Ammon's horn (tissue), 1 donor: ENCODE measurements at places on chromosomes 3 and 15.
A peak's percentile ranks its signal among the peaks of the same experiment; 100 is the strongest.

- DNase-seq: no peak
Observed at GRCh38 chr3:151979906-151980305, 106.5 kb downstream of the SUCNR1 start.

GRCh38 chr15:71357321-71357732, 242.1 kb downstream of the THSD4 start:
- no peak for DNase-seq

GRCh38 chr15:68691705-68692104, 112.9 kb downstream of the CORO2B start:
- no peak for DNase-seq

DNA sequence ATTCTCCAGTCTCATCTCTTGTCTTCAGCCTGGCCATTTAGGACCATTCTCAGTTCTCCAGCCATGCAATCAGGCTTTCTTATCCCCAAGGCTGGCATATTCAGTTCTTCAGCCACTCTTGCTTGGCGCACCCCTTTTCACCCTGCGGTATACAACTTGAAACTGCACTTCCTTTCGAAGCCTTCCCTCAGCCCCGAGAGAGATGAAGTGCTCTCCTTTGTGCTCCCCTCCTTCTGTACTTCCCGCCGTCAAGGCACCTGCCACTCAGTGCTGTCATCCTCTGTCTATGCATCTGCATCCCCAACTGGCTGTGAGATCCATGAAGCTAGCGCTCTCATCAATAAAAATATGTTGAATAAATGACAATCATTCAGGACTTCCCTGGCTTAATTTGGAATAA, 45.7 kb downstream of the MORC1 start:
- no peak for DNase-seq

DNA sequence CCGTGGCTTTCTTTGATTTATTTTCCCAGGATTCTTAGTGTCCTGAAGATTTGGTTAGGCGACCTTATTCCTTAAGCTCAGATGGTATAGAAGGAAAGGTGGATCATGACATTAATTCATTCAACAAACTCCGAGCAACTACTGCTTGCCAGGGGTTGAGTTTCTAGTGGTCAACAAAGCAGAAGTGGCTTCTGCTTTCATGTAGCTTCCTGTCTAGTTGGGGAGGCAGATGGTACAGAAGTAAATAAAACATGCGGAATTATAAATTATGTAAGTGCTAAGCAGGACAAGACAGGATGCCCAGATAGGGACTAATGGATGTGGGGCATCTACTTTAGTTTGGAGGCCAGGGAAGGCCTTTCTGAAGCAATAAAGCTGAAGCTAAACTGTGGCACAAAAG, 15.6 kb downstream of the EEFSEC start:
- no peak for DNase-seq

DNA sequence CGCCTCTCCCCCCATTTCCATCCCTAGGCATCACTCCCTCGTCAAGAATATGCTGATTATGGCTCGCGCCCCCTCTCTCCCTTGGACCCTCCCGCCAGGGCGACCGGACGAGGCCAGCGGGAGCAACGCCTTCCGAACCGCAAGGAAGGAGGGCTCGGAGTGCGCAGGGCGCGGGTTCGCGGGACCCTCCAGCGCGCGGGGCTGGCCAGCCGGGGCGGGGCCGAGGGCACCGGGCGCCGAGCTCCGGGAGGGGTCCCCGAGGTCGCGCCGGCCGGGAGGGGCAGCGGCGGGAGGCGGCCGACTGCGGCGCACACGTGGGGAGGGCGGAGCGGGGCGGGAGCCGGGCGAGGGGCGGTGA, 483 bp downstream of the EHD4 start:
- DNase-seq: no peak

GRCh38 chr15:93495799-93496637, 407.0 kb upstream of the RGMA start:
- DNase-seq: peak; percentile 37

GRCh38 chr15:67107014-67107812, 41.8 kb downstream of the SMAD3 start:
- no peak for DNase-seq

GRCh38 chr3:191321019-191321767, 8.0 kb upstream of the CCDC50 start:
- DNase-seq: no peak

DNA sequence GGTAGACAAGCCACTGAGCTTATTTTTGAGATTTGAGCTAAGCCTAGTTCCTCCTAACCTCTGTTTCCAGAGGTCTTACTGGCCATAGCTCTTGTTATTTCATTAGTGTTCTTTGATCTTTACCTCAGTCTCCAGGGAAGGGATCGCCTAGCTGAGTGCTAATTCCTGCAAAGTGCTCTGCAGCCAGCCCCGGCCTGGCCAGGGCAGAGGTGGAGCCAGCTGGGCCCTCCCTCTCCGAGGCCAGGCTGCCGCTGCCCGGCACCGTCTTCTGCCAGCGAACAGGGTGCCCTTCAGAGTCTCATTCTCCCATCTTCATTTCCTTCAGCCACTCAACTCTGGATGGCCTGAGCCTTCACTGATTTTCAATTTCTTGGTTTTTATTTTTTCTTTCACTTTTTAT, 19.7 kb downstream of the FAN1 start:
- peak; percentile 89 for DNase-seq

DNA sequence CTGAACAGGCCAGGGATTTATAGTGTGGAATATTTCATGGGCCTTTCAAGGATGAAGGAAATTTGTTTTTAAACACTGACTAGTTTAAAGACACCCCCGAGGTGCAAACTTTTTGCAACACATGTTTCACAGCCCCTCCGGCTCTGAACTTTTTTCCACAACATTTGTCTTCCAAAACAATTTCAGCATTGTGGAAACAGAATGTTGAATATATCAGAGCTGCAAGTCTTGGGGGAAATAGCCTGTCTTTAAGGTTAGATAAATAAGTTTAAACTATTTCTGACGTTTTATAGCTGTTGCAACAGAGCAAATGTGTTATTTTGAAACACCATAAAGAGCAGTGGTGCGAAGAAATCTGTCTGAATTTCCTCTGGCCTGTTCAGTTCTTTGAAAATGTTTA, 229.2 kb upstream of the GOLGA6L4 start:
- no peak for DNase-seq

GRCh38 chr15:72782274-72783003, 1.1 kb downstream of the ADPGK start:
- no peak for DNase-seq

- no peak for DNase-seq
Observed at GRCh38 chr3:71010726-71011455, 572.6 kb downstream of the FOXP1 start.

GRCh38 chr3:194526164-194526563, 39.4 kb upstream of the ATP13A3 start:
- no peak for DNase-seq

GRCh38 chr3:116316771-116317170, 128.5 kb downstream of the LSAMP start:
- DNase-seq: no peak

- DNase-seq: peak; percentile 46
Observed at GRCh38 chr15:98292442-98293240, 332.1 kb downstream of the ARRDC4 start.

GRCh38 chr15:74983725-74984231, 11.6 kb upstream of the SCAMP5 start:
- no peak for DNase-seq

DNA sequence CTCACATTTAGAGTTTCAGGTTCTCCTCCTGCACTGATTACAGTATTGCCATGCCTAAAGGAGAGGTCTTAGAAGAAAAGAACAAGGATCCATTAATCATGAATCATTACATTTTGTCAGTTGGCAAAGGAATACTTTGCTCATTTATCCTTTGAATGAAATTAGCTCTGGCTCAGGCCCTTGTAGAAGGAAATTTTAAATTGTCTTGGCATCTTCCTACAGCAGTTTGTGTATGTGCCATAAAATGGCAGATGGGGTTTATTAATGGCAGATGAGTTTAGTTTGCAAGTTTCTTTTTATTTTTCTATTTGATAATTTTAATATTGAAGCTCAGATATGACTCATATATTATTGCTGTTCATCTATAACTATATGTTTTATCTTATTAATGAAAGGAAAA, 181.2 kb upstream of the EPHA3 start:
- DNase-seq: no peak

- peak; percentile 32 for DNase-seq
Observed at GRCh38 chr15:52523647-52524046, 5.0 kb downstream of the MYO5A start.

DNA sequence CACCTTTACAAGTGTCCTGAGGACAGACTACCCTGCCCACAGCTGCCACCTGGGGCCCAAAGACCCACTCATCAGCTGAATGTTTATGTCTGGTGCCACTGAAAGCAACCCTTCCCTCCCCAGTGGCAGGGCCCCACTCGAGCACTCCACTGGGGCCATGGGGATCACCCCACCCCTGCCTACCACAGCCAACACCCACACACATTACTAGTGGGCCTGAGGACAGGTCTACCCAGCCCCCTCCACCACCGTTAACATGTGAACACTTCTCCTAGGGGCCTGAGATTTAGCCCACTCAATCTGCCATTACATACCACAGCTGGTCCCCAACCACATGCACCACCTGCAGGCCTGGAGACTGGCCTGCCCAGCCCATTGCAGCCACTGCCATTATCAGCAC, 52.3 kb downstream of the ADAM10 start:
- no peak for DNase-seq

DNA sequence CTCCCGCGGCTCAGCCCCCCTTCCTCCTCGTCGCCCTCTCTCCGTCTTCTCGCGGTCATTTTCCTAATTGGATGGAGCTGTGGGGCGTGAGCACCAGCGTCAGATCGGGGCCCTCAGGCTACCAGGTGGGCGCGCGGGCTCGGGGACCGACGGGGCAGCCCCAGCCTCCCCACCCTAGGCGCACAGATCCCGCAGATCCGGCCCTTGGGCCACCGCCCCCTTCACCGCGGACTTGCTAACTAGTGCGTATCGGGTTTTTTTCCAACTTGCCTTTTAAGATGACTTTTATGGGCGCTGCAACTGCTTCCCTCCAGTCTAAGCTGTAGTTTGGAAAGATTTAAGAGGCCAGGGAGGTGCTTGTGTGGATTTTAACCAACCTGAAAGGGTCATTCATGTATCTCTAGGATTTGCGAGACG, 1.3 kb downstream of the ZNF710 start:
- no peak for DNase-seq

- DNase-seq: no peak
Observed at GRCh38 chr15:65006876-65007275, 17.2 kb upstream of the SPG21 start.

DNA sequence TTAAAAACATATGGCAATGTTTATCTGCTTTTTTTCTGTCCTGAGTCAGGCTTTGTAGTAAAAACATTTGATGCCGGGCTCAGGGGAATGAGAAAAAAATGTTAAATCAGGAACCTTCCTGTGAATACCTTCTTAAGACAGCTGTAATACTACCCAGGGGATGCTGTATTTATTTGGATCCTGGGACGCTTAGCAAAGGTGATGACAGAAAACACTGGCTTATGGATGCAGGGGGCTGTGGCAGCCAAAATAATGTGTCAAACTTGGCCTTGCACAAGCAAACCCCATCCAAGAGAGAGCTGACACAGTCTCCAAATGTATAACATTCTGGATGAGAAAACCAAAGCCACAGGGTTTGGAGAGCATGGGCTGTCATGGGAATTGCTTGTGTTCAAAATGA, 438.2 kb upstream of the PROK2 start:
- DNase-seq: no peak

- no peak for DNase-seq
Observed at GRCh38 chr3:185595526-185595925, 9.4 kb downstream of the SENP2 start.

DNA sequence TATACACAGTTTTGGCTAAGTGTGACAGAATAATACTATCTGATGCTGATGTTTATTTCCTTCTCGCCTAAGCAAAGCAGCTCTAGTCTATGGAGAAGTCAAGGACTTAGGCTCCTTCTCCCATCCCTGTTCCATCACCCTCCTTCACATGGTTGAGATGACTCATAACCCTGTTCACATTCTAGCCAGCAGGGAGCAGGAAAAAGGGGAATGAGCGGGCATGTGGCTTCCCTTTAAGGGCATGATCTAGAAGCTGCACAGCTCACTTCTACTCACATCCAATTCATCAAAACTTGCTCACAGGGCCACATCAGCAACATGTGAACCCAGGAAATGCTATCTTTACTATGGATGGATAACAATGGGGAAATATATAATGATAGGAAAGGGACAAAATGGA, 40.9 kb downstream of the CBLB start:
- no peak for DNase-seq

DNA sequence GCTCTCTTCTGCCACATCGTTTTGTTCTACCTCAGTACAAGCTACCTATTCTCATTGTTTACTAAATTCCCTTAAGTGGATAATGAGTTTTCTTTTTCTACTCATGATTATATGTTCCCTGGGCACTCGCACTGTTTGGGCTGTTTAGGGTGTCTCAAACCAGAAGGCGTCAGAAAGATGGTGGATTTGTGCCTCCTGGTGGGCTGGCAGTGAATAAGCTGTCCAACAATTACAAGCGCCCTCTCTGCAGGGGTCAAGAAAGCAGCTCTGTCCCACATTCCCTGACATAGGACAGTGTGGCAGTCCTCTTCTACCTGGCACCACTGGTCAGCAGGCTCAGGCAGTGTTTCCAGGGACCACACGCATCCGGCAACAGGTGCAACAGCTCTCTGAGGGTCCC, 173.4 kb upstream of the PPP2R3A start:
- DNase-seq: no peak

- DNase-seq: no peak
Observed at GRCh38 chr15:82105451-82106215, 59.8 kb upstream of the MEX3B start.

- peak; percentile 4 for DNase-seq
Observed at GRCh38 chr3:64739971-64740631, 52.3 kb upstream of the ADAMTS9 start.

- DNase-seq: no peak
Observed at GRCh38 chr15:79408041-79408440, 24.1 kb upstream of the MINAR1 start.

GRCh38 chr3:157274644-157275137, 114.7 kb upstream of the CCNL1 start:
- peak; percentile 42 for DNase-seq

GRCh38 chr3:184880276-184881019, 68.5 kb downstream of the VPS8 start:
- no peak for DNase-seq

DNA sequence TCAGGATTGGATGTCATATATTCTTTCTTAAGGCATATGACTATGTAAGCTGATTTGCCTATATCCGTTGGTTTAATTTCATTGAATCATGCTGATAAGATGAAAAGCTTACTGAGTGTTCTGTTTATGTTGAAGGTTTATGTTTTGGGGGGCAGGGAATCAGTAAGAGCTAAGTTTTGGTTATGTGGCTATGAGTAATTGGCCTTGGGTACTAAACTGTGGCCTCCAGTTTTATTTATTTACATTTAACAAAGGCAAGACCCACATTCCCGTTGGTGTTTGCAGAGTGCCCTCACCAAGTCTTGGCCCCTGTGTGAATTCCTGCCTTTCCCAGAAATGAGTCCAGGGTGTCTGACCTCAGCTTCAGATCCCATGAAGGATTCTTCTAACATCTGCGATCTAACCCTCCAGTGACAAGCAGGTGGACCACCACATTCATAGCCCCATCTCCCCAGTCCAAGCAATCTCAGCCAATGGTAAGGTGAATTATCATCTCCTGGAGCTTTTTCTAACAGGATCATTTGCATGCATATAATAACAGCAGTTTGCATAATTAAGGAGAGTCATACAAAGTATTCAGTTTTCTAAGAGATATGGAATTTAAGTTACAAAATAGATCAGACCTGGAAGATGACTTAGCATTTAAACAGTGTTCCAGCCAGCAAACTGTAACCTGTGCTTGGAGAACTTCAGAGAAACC, 27.4 kb downstream of the GLDN start:
- DNase-seq: no peak
